DND-41 (cell line): ENCODE measurements at places on chromosomes 11 and 22.

DNA sequence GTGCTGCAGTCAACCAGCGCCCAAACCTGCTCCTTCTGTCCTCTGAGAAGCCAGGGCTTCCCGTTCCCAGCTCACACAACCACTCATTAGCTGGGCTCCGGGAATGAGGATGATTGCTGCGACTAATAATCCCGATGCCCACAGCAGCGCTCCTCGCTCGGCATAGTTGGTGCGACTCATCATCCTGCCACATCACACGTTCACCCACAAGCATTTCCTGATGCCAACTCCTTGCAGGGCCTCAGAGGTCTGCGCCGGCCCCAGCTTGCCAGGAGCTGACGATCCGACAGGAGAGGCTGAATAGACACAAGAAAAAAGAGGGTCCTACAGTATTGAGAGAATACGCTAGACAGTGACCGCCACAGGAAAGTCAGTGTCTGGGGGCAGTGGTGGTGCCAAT lies 10.6 kb upstream of the CSNK1E start:
- no peak for DNase-seq

DNA sequence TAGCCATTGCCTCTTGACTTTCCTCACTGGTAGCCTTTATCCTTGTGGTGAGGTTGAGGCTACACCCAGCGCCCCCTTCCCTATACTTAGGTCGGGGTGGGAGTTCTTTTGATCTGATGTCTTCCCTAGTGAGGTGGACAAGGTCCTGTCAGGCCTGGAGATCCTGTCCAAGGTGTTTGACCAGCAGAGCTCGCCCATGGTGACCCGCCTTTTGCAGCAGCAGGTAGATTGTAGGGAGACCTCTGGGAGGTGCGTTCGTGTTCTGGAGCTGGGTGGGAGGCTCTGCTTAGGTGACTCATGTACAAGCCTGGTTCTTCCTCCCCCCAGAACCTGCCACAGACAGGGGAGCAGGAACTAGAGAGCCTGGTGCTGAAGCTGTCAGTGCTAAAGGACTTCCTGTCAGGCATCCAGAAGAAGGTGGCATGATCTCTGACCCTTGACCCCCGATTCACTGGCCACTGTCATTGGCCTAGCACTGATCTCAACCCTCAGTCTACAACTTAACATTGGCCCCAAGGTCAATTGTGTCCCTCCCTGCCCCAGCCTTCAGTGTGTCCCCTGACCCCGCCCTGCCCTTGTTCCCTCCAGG lies 4.9 kb downstream of the INPPL1 start:
- DNase-seq, result no peak

DNA sequence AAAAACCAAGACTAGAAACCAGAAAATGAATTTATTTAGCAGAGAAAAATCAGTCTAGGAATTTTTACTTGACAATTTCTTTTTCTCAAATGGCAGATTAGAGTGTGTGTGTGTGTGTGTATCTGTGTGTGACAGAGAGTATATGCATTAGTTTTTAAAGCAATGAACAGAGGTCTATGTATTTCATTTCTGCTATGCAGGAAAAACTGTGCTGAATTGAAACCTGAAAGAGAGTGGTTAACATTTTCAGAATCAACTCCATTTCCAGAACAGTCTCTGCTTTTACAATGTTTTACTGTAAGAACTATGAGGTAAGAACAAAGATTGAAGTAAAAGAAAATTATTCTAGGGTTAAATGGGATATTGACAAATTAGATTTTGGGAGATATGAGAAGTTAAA lies 114.8 kb downstream of the GRM5 start:
- no peak for DNase-seq

DNA sequence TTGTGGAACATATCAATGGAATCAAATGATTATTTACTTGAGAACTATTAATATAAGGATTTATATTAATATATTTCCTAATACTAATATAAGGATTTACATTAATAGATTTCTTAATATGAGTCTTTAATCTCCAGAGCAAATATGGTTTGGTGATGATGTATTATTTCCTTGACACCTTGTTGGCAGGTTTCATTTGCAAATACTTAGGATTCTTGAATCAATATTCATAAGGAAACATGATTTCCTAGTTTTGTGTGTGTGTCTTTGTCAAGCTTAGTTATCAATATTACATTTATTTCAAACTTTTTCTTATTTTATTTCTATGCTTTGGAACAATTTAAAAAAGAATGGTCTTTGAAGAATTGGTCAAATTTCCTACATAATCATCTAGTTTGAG lies 138.5 kb downstream of the RAB38 start:
- no peak for DNase-seq

GRCh38 chr22:30893434-30894370 lies 74.9 kb downstream of the MORC2 start:
- DNase-seq, result no peak

GRCh38 chr11:14809466-14809865 lies 82.6 kb downstream of the CYP2R1 start:
- no peak for DNase-seq

DNA sequence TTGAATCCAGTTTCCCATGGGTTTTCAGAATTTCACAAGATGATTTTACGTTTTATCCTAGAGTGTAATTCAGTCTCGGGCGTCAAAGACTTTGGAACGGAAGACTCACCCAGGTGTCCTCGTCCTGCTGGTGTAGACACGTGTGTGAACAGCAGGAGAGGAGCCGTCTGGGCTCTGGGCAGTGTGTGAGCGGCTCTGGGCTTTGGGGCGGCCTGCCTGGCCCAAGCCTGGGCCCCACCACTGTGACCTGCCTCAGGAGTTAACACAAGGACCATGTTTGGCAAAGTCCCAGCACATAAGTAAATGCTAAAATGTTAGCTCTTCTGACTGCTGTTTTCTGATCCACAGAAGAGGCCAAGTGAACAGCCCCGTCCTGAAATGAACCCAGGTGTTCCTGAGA lies 1093.3 kb downstream of the BRD1 start:
- DNase-seq, result no peak

- DNase-seq, result no peak
These were observed 25.4 kb downstream of the SIK3 start for GRCh38 chr11:117072517-117073461.

DNA sequence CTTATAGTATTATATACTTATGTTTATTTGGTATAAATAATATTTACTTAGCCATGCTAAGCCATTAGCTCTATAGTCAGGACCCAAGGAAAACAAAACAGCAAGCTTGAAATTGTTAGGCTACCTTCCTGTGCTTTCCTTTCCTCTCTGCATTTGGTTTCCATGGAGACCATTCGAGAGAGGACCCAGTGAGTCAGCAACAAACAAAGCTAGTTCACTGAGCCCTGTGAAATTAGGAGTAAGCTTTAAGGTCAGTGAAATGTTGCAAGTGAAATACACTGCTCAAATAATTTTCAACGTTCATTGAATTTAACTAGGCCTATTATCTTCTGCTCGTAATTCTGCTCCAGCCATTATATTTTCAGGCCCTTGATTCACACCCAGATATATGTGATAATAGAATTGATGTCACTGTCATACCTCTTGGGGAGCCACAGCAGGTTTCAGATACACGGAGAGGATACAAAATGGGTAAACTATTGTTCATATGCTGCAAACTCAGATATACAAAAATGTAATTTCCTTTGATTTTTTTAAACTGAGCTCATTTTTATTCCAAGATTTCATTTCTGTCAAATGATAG lies 9.1 kb upstream of the OR10D3 start:
- no peak for DNase-seq

- no peak for DNase-seq
These were observed 36.8 kb upstream of the ZBED5 start for GRCh38 chr11:10894666-10895065.

- no peak for DNase-seq
These were observed 27.1 kb downstream of the MRPL48 start for GRCh38 chr11:73814812-73815211.

GRCh38 chr11:116231543-116231942 lies 541.2 kb downstream of the BUD13 start:
- no peak for DNase-seq

- peak; percentile 72 for DNase-seq
These were observed 22.1 kb downstream of the FLI1 start for GRCh38 chr11:128715691-128716561.

- no peak for DNase-seq
These were observed 195 bp upstream of the CREB3L1 start for GRCh38 chr11:46277313-46277621.

GRCh38 chr11:504053-504993 lies 2.7 kb downstream of the RNH1 start:
- no peak for DNase-seq

DNA sequence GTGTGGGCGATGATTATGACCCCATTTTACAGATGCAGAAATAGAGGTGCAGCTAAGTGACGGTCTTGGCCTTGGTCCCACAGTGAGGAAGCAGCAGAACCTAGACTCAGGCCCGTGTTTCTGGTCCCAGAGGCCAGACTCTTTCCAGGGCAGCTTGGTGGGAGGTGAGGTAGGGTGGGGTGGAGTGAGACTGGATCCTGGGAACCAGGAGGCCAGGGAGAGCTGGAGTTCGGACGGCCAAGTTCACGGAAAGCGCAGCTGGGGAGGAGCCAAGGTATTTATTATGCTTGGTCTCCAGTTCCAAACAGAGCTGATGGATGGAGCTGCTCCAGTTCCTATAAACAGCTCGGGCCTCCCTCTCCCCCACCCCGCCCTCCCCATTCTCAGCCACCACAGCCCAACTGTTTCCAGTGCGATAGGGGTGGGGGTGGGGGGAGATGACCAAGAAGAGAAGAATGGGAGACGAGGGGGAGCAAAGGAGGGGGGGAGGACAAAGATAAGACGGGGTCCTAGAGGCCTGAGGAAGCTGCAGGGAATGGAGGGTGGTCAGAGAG lies 16.2 kb downstream of the LRRC32 start:
- no peak for DNase-seq

DNA sequence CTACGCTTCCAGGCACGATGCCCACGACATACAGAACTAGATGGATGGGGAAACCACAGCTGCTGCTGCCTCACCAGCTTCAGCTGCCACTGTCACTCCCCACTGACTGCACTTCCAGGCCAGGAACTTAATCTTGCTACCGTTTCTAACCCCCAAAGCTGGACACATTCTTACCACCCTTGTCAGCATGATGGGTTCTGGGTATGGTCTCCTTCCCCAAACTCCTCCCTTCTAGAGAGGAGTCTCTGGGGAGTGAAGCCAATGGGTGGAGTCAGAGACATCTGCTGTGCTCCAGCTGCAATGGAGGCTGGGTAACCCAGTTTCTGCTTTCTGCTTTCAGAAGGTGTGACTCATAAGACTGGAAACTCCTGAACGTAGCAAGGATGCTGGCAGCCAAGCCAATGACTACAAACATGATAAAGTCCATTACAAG lies 87.0 kb upstream of the THY1 start:
- DNase-seq, result no peak

DNA sequence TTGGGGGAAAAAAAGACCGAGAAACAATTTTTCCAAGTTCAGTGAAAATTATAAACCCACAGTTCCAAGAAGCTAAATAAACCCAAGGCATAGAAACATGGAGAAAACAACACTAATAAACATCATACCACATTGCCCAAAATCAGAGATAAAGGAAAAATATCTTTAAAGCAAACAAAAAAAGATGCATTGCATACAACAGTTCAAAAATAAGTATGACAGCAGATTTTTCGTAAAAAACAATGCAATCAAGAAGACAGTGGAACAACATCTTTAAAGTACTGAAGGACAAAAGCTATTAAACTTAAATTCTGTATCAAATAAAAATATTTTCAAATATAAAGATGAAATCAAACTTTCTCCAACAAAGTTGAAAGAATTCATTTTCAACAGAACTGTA lies 921.3 kb downstream of the METTL15 start:
- no peak for DNase-seq

DNA sequence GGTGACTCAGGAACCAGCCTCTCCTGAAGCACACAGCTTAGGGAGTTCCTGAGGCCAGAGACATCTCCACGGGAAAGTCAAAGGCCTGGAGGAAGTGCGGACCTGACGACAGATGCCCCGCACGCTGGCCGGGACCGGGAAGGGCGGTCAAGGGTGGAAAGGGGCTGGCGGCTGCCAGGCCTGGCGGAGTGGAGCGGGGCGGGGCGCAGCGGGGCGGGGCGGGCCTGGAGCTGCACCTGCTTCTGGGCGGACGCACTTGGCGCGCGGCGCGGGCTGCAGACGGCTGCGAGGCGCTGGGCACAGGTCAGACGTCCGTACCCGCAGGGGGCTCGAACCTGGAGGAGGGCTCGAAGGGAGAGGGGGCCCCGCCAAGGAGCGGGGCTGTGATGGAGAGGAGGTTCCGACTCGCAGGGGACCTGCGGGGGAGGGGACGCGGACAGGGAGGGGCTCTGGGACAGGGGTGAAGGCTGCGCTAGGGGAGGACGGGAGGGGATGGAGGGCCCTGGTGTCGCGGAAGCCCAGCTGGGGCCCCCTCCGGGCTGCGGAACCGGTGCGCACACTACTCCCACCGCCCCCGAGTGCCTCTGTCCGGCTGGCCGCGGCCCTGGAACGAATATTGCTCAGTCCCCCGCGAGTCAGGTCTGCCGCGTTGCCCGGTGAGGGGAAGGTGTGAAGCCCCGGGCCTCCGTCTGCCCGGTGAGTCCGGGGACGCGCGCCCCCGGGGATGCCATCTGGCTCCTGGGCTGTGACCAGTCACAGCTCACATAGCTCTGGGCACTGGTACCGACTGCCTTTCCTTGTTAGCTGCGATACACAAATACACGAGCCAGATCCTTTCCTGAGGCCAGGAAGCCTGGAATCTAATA lies at the start of gene TMEM45B:
Gene TMEM45B, plus strand, starts transcription at position 253 of the 866 bp plus-strand sequence. CDS start 36,635 bp downstream, outside the sequence.
- DNase-seq, result no peak

DNA sequence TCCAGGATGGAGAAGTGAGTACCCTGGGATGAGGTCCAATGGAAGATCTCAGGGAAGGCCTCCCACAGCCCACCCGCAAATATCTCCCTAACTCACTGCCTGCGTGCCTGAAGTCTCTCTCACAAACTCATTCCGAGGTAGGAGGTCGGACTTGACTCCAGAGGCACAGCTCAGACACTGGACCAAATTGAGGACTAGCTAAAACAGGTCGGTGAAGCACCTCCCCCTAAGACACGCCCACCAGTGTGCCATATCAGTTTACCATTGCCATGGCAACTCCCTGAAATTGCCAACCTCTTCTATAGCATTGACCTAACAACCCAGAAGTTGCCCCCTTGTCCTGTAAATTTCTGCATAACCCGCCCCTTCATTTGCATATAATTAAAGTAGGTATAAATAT lies 17.5 kb downstream of the RPL3 start:
- no peak for DNase-seq

GRCh38 chr11:45652781-45653180 lies 12.6 kb downstream of the CHST1 start:
- no peak for DNase-seq

GRCh38 chr11:120977266-120978137 lies 46.4 kb upstream of the TBCEL start:
- DNase-seq, result no peak

- no peak for DNase-seq
These were observed 56.4 kb downstream of the SMIM38 start for GRCh38 chr11:69211920-69212797.

- DNase-seq, result no peak
These were observed 222.6 kb upstream of the CCDC90B start for GRCh38 chr11:83508804-83509203.
